ENCODE measurements at places on chromosomes 16 and 17.

- no peak for DNase-seq
Observed at GRCh38 chr17:75047398-75048098, 523 bp downstream of the KCTD2 start.

- DNase-seq: no peak
Observed at GRCh38 chr16:23505671-23506605, 4.4 kb downstream of the GGA2 start.

- DNase-seq: no peak
Observed at GRCh38 chr16:50594308-50595260, 46.4 kb downstream of the NKD1 start.

- no peak for DNase-seq
Observed at GRCh38 chr17:72574675-72575510, 454.1 kb downstream of the SOX9 start.

DNA sequence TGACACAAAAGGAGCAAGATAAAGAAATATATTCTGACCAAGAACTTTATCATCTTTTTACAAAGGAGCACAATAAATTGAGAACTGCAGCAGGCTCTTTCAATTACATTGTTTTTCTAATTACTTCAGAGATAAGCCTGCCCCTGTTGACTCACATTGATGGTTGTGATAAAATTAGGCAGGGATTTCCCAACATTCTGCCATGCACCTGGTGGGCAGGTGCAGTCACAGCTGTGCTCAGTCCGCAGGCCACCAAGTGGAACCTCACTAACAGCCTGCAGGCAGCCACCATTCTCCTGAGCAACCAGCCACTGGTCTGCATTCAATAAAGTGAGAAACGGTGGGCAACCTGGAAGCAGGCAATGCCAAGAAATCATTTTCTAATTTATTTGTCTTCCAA lies 5.1 kb downstream of the FANCA start:
- no peak for DNase-seq

- DNase-seq: no peak
Observed at GRCh38 chr17:76174037-76174436, 33.0 kb upstream of the FOXJ1 start.

DNA sequence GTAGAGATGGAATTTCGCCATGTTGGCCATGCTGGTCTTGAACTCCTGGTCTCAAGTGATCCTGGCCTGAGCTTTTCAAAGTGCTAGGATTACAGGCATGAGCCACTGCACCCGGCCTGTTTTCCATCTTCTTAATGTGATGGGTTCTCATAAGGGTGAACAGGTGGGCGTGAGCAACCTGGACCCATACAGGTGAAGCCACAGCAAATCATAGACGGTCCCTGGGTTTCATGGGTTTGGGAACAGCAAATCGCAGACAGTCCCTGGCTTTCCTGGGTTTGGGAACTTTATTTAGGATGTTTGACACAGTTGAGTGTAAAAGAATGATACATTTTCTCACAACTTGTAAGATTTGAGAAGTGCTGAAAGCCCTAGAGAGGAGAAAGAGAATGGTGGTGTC lies 12.9 kb upstream of the MEIOB start:
- DNase-seq: no peak

DNA sequence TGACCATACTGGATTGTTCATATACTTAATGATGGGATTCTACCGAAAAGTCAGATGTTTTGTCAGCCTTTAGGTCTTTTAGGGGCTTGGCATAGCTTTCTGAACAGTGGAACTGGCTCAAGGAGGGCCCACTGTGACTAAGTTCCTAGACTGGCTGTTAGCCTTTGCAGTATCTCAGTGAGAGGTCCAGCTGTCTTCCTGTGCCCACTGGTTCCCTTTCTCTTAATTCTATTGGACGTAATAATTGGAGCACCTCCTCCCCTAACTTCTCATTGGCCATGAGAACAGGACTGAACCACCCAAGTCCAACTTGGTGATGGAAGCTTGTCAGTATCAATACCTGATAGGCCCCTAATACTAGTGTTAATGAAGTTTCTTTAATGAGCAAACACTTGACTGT lies 13.5 kb downstream of the KPNA2 start:
- DNase-seq: no peak

DNA sequence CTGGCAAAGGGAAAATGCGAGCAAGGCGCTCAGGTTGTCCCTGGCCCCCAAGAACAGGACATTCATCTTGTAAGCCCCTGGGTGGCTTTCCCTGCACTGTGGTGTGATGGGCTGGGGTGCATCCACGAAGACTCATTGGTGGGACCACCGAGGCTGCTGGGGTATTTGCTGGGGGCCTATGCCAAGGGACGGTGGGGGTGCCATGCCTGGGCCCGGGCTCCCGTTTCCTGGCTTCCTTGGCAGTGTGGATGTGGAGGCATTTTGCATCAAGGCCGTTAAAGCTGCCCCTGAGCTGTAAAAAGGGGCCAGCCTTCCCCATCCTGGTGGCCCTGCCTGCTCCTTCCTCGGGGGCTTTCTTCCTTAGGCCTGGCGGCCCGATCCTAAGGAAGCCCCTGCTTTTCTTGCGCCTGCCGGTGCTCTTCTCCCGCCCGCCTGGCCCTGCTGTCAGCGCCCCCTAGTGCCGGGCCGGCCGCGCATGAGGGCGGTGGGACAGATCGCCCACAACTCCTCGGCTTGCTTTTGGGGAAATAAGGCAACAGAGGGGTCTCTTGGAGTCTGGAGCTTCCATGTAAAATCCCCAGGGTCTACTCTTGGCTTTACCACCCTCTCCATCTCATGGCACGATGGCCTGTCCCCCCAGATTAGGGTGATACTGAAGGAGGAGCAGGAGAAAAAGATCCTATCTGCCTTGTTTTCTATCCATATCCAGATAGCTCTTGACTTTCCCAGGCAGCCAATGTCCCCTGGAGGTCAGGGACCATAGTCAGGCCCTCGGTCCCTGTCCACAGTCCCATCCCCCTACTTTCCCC lies 9.8 kb upstream of the TBX2 start:
- DNase-seq: no peak

DNA sequence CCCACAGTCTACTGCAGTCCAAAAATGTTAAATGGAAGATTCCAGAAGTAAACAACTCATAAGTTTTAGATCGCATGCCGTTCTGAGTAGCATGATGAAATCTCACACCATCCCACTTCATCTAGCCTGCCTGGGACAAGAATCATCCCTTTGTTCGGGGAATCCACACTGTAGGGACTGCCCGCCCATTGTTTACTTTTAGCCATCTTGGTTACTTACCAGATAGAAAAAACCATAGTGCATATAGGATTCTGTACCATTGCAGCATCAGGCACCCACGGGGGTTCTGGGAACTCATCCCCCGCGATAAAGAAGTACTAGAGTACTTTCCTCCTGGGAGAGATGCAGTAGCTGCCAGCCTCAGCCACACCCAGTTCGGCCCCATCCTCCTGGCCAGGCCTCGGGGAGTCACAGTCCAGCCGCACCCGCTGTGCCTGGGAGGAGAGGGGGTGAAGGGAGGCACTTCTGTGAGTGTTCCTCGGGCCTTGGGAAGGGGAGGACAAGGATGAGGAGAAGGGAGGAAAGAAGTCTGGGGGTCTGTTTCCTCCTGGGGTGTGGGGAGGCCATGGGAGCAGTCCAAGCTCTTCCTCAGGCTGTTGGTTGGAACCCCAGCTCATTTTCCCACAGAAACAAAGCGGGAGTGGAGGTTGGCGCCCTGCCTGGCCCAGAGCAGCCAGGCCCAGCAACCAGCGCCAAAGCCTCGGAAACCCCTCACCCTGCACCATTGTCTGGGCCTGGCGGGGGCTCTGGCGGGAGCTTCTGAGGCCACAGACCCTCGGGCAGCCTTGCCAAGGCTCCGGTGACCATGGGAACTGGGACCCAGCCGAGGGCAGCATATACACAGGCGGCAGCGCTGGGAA lies 8.9 kb downstream of the TRIM47 start:
- DNase-seq: no peak

DNA sequence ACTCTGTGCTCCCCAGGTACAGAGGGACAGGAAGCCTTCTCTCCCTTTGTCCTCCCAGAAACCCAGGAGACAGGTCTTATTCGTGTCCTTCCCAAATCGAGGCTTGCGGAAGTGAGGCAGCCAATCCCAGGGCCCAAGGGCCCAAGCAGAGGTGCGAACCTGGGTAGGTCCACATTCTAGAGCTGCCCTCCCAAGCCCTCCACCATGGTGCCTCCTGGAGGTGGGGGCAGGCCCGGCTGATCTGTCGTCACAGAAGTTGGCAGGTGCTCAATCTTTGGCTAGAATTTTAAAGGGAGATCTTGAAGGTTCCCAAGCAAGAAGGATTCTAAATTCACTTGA lies 21.5 kb downstream of the MRC2 start:
- no peak for DNase-seq

GRCh38 chr16:68434624-68435210 lies 13.6 kb downstream of the SMPD3 start:
- DNase-seq: no peak

DNA sequence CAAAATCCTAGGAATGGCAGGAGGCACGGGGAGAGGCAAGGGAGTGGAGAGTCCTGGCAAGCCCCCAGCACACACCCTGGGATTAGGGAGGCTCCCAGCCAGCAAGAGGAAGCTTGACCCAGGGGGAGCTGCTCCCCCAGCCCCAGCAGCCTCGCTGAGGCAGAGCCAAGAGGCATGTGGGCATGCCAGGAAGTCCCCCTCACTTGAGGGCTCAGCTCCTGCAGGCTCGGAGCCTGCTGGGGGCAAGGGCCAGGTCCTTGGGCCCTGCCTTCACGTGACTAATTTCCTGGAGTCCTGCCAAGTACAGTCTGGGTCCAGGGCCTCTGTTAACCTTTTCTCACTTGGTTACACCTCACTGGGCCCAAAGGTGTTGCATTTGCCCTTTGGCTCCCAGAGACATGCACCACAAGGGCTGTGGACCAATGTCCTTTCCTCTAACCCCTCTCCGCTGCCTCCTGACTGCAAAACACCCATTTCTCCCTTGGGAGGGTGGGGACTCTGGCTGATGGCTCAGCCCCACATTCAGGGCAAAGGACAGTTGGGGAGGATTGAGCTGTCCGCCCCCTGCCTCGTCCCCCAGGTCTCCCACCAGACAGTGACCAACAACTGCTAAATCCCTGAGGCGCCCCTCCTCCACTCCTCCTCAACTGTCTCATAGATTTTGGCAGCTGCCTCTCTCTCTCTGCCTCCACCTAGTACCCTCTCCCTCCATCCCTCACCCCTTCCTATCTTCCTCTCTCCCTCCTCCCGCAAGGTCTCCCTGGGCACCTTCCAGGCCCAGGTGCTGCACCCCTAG lies 4.4 kb upstream of the SLC47A2 start:
- no peak for DNase-seq

- DNase-seq: no peak
Observed at GRCh38 chr16:64857411-64857810, 264.5 kb downstream of the CDH11 start.

GRCh38 chr17:41308251-41308917 lies 725 bp downstream of the KRTAP16-1 start:
- DNase-seq: no peak

- peak; percentile 68 for DNase-seq
Observed at GRCh38 chr16:77660311-77660710, 62.0 kb upstream of the NUDT7 start.

- no peak for DNase-seq
Observed at GRCh38 chr16:66740533-66740932, 10.9 kb downstream of the DYNC1LI2 start.

DNA sequence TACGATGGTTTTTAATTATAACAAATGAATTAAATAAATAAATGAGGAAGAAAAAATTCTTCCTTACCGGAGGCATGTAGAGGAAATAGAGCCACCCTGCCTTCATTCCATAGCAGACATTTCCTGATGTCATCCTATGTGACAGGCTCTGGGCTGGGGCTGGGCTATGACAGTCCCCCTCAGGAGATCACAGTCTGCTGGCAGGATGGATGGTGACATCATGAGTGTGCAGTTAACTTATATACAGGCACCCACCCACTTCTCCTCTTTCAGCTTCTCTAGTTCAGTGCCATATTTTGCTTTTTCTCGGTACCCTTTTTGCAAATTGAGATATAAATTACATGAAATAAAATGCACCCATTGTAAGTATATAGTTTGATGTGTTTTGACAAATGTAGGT lies 6.4 kb upstream of the CMTM3 start:
- DNase-seq: no peak

GRCh38 chr17:77167472-77168306 lies 26.9 kb downstream of the SEC14L1 start:
- no peak for DNase-seq
